ENCODE measurements at places on chromosomes 2 and 18.

GRCh38 chr18:62522178-62522503, 684 bp upstream of the ZCCHC2 start:
- no peak for DNase-seq

DNA sequence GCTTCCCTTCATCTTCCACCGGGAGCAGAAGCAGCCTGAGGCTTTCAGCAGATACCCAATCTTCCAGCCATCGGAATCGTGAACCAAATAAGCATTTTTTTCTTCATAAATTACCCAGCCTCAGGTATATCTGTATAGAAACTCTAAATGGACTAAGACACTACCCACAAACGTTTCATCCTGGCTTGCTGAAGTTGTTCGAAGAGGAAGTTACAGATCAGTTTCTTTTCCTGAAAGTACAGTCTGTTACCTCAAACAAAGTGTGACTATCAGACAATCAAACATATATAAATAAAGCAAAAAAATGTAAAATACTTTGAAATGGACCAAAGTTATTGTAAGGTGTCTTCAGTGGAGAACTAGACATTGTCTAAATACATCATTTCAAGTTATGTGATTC, 97.9 kb downstream of the MREG start:
- no peak for DNase-seq

DNA sequence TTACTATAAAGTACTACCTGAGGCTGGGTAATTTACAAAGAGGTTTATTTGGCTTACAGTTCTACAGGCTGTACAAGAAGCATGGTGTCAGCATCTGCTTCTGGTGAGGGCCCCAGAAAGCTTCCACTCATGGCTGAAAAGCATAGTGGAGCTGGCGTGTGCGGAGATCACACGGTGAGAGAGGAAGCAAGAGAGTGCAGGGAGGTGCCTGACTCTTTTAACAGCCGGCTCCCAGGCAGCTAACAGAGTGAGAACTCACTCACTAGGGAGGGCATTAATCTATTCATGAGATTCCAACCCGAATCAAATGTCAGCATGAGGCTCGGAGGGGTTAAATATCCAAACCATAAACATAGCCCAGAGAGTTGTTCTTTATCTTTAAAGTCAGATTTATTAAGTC, 117.3 kb downstream of the LDLRAD4 start:
- no peak for DNase-seq

DNA sequence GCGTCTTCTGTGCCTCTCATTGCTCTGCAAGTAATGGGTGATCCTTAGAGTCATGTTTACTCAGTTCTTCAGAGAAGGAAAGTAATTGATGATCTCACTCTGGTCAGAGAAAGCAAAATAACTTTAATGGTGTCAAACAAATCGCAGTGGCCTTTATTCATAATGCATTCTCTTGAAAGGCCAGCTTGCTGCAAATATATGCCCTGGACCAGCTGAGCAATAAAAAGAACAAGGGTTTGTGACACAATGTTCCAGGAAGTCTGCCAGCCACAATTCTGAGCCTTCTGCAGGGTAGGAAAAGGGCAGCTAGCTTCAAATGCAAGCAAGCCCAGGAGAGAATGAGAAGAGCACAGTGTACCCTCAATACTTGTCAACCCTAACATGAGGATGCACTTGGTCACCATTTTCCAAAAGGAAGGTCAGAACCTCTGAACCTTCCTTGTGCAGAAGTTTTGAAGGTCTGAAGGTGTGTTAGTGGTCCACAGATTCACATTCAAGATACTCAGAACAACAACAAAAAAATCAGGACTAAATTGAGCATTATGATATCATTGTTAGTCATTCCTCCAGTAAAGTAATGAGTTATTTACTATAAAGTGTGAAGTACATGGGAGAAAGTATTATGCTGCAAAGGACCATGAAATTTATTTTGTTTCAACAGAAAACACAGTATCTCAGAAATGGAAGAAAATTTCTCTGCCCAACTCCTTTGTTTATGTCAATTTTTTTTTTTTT, 355.6 kb downstream of the PAX3 start:
- DNase-seq: no peak

GRCh38 chr2:222318712-222319585, 20.2 kb upstream of the PAX3 start:
- no peak for DNase-seq

GRCh38 chr18:61606759-61607158, 273.5 kb downstream of the CDH20 start:
- DNase-seq: no peak

DNA sequence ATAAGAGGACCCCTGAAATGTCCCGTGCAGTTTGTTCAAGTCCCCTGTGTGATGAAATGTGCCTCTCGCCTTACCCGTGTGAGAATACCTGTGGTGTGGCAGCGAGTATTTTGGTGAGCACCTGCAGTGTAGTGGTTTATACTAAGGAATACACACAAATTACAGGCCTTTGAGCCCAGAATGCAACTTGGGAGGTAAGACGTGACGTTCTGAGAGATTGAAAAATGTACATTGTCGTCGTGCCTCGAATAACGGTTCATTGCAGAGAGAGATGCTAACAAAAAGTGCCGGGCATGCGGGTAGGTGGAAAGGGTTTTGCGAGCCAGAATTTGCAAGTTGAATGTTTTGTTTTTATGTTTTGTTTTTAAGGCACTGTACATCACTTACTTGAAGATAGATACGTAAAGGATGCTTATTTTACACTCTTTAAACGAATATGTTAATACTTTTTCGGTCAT, 867 bp downstream of the RBBP8 start:
- no peak for DNase-seq

- no peak for DNase-seq
Measured at GRCh38 chr2:225192869-225193268, 150.6 kb upstream of the DOCK10 start.

Measured in activated CD4-positive, alpha-beta T cell treated with anti-CD3 and anti-CD28 coated beads, Interleukin-2, amount 50 U/mL, for 1 hour (primary cell).